ENCODE measurements at places on chromosomes 7 and 10.

GRCh38 chr7:18315241-18315640 is 180.3 kb upstream of the HDAC9 start:
- DNase-seq, result no peak

DNA sequence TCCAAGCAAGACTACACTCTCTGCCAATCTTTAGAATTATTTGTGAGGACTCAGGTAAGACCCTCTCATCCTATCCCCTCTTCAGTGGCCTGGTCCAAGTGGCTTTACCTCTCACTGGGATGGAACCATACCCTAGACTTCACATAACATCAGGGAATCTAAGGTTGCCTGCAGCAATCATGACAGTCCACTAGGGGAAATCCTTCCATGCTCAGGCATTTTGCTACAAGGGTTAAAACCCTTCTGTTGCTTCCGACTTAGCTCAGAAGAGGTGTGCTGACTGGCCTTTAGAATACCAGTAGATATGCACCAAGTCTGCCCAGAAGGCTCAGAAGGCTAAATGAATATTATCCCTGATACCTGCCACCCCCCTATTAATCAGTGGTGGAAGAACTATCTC is 24.9 kb upstream of the NPS start:
- no peak for DNase-seq

DNA sequence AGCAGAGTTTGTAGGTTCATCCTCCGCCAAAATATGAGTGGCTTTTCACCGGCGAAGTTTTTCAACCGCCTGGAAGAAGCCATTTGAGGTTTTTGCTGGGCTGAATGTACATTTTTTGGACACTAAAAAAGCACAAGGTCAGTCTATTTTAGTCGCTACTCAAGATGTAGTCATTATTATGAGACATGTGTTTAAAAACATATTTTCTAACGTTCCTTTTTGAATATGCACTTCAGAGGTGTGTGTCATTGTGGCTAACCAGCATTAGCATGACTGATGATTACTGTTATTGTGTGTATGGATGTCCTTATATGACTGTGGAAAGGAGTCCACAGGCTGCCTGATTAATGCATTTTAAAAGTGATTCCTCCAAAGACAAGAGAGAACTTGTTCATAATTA is 605.4 kb downstream of the INHBA start:
- no peak for DNase-seq

GRCh38 chr10:91824076-91824475 is 25.9 kb downstream of the TNKS2 start:
- DNase-seq, result no peak

DNA sequence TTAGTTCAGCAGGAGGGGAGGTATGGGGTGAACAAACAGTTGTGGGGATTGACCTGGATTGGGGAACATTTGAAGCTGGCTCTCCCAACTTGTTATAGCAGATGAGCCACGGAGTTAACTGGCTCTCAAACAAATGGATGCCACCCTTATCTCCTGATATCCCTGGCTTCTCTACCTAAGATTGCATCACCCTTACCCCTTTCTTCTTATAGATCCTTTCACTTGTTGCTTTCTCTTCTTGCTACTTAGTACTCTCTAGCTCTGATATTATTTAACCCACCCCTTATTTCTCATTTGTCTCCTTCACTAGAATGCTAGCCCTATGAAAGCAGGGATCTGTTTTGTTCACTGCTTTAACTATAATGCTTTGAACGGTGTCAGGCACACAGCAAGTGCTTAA is 22.3 kb upstream of the KLF14 start:
- no peak for DNase-seq

GRCh38 chr10:18214691-18215563 is 74.7 kb downstream of the CACNB2 start:
- no peak for DNase-seq

GRCh38 chr7:29881724-29882123 is 75.4 kb downstream of the WIPF3 start:
- no peak for DNase-seq

DNA sequence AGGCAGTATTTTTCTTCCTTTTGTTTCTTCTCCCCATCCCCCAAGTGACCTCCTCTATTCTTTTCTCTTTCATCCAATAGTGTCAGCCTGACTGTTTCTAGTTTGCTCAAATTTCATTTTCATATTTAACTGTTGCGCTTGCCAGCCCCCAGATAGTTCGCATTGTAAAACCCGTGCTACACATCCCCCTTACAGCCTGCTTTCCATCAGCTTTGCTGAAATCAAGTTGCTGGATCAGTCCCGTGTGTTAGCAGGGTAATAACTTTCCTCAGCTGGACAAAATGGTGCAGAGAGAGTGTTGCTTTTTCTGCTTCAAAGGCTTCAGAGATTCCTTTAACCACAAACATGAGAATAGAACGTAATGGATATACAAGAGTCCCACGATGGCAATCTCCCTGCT is 180.6 kb upstream of the NPVF start:
- DNase-seq, result no peak

DNA sequence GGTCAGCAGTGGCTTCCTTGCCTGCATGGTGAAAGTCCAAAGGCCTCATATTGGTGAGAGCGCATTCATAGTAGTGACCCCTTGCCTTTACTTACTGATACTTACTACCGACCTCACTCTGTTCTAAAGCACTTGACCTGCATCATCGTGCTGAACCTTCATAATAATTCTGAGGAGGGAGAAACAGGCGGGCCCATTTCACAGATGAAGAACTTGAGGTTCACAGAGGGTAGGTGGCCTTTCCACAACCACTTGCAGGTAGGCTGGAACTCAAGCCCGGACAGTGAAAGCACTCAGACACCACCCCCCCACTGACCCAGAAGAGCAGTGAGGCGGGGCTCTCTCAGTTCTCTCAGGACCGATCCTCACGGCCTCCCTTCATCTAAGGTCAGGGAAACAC is 149.4 kb upstream of the CHST15 start:
- no peak for DNase-seq

- no peak for DNase-seq
Observed at GRCh38 chr10:26776258-26776657, 78.8 kb downstream of the PDSS1 start.

GRCh38 chr10:119616882-119617570 is 20.3 kb upstream of the TIAL1 start:
- DNase-seq, result no peak
